HT1080 (cell line): ENCODE measurements at places on chromosomes 2 and 18.

GRCh38 chr2:158745067-158745865, 49.9 kb upstream of the DAPL1 start:
- DNase-seq, result peak; percentile 55

GRCh38 chr2:128736689-128737545, 418.2 kb upstream of the HS6ST1 start:
- peak; percentile 31 for DNase-seq

GRCh38 chr2:136384531-136385303, 266.8 kb upstream of the CXCR4 start:
- peak; percentile 33 for DNase-seq

GRCh38 chr2:213036836-213037235, 114.6 kb downstream of the IKZF2 start:
- DNase-seq, result peak; percentile 3

DNA sequence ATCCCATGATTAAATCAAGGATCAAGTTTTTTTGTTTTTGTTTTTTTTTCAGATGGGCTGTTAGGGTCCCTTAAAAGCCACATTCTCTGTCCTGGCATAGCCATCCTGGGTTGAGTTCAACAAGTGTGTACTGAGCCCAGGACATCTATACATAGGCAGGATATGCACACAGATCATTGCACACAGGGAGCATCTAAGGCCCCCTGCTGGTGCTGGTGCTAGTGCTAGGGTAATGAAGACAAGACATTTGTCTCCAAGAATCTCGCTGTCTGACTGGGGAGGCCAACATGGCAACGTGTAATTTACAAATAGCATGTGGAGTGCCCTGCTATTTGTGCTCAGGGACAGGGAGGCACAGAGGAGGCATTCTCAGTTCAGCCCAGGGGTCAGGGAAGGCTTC, 124.5 kb downstream of the VAPA start:
- no peak for DNase-seq

GRCh38 chr2:8588831-8589191, 93.0 kb upstream of the ID2 start:
- no peak for DNase-seq

DNA sequence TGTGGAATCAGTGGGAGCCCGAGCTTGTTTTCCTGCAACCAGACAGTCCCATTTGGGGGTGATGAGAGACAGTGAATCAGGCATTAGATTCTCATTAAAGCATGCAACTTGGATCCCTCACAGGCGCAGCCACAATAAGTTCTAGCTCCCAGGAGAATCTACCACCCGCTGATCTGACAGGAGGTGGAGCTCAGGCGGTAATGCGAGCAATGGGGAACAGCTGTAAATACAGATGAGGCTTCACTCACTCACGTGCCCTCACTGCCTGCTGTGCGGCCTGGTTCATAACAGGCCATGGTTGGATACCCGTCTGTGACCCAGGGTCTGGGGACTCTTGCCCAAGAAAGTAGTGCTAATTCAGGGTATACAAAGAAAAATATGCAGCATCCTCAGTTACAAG, 144.8 kb upstream of the RGPD4 start:
- DNase-seq, result no peak

DNA sequence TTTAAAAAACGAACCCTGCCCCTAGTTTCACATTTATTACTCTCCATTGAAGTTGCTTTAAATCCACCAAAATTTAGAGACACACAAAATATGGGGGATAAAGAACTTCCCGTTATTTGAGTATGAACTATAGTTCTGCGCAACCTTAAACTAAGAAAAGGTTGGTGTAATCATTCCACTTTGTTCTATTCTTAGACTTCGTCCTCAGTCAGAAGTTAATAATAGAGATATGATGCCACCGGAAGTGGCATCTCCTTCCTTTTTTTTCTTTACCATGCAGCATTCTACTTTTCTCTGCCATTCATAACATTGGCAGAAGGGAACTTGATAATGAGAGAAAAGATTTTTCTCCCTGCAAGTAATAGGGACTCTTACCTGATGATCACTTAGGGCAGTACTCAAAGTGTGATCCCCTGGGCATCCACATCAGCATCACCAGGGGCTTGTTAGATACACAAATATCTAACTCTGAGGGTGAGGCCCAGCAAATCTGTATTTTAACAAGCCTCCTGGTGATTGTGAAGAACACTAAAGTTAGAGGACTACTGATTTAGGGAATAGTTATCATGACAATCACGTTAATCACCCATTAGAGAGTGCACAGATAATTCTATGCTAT, 147.7 kb upstream of the DTNA start:
- no peak for DNase-seq

- DNase-seq, result no peak
These were observed 44.0 kb downstream of the E2F6 start for GRCh38 chr2:11421863-11422490.

- no peak for DNase-seq
These were observed 321.4 kb downstream of the CYP26B1 start for GRCh38 chr2:71826299-71826698.

- DNase-seq, result no peak
These were observed 298.0 kb downstream of the TRIB2 start for GRCh38 chr2:13014783-13015182.

DNA sequence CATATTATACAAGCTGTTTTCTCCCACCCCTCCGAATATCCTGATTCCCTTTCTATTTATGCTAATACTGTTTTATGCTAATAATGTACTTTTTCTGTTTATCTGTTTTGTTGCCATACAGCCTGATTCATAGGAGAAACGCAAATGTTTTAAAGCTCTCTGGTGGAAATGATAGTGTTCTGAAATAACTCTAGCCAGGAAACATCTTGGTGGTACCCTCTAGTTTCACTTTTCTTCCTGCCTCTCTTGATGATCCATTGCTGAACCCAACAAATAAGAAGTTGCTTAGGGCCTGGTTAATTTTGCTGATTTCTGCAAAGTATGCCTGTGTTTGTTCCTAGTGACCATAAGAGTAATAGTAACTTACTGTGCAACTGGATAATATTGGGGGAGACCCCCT, 148.4 kb upstream of the KCTD1 start:
- no peak for DNase-seq

DNA sequence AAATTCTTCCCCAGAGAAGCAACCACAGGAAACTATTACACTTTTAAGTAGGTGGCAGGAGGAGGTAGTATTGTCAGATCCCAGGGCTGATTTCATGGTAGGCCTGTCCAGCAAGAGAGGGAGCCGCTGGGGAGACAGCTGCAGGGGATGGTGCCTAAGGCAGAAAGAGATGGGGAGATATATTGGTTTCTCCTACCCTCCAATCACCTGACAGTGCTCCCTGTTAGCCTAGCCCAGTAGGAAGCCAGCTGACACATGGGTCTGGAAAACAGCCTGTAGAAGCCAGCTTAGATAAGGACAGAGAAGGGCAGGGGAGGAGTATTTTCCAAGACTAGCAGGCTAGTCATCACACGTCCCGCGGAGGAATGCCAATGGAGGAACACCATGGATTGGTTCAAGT, 8.2 kb upstream of the SPOPL start:
- DNase-seq, result no peak

DNA sequence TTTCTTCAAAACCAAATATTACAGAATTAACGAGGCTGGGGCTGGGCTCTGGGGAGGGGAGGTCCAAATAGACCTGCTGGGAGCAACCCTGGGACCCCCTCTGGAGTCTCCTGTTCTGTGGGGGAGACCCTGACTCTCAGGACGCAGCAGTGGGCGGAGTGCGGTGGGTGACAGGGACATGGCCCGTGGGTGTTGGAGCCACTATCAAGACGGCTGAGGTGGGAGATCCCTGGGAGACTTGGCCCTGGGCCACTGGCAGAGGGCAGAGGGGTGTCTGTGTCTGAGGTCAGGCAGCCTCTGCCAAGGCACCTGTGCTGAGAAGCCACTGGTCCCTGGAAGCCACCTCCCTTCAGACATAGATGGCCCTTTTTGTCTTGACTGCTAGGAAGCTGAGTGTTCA, 79.5 kb upstream of the CTDP1 start:
- DNase-seq, result no peak

DNA sequence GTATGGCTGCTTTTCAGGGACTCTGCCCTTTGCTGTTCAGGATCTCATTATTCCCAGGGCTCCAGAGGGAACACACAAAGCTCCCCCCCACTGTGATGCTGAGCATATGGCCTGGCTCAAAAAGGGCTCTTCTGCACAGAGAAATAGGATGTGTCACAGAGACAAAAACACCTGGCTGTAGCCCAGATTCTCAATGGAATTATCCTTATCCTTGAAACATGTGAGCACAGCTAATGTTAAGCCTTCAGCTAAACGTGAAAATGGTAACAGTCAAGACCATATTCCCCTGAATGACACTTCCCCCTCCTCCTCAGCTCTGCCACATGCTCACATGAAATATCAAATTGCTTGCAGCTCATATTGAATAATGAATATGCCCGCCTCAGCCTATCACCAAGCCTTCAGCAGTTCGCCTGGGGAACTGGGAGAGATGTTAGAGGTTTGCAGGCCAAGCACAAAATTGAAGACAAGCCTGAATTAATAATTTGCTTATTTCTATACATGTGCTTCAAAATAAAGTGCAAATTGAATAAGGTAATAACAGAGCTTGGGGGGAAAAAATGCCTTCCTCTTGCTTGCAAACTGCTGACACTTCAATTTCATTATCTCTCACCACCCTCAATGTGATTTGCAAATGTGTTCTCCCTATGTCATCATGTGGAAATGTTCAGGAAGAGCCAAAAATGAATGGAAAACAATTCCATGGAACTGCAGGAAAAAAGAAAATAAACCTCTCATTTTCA, 181.0 kb upstream of the HNRNPA3 start:
- DNase-seq, result no peak

- no peak for DNase-seq
These were observed 69.0 kb downstream of the ST6GAL2 start for GRCh38 chr2:106816974-106817373.

DNA sequence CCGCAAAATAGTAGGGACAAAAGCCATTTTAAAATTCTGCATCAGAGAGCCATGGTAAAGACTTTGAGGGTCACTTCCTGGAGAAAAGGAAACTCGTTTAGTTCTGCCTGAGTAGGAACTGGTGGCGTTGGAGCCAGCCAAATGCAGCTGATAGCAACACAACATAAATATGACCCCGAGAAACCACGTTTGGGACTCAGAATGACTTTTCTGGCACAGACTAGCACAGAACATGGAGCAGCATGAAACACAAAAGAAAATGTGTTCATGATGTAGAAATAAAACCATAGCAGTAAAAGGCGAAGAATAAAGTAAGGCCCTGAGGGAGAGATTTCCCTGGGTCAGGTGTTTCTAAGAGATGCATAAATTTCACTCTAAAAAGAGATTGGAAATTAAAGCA, 149.2 kb upstream of the KLHL29 start:
- no peak for DNase-seq

- no peak for DNase-seq
These were observed 34.8 kb downstream of the CDH20 start for GRCh38 chr18:61368001-61368400.

DNA sequence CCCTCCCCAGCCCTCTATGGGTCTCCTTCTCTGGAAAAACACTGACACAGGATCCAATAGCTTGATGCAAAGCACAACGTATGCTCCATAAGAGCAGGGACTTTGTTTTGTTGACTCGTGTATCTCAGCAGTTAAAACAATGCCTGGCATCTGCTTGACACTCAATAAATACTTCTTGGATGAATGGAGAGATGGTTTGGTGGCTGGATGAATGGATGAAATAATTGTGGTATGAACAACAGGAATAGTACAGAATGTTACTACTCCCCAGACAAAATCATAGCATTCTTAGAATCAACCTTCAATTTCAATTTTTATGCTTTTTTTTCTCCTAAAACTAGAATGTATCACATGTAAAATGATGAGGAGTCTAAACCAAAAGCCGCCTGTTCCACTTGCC, 57.4 kb downstream of the KCNE4 start:
- DNase-seq, result no peak

DNA sequence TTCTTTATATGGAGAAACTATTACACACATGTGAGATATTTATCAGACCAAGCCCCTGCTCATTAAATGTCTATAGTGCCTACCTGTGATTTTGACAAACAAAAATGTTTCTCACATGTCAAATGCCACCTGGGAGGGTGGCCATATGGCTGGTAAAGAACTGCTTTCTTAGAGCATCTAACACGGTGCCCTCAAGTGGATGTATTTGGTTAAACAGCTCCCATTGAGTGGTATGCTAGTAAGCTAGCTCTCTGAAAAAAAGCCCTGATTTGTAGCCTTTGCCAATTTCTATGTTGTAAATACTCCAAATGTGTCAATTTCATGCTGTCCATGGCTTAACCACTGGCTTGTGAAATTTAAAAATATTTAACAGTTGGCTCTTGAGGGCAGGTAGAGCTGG, 94.6 kb downstream of the PMAIP1 start:
- no peak for DNase-seq

DNA sequence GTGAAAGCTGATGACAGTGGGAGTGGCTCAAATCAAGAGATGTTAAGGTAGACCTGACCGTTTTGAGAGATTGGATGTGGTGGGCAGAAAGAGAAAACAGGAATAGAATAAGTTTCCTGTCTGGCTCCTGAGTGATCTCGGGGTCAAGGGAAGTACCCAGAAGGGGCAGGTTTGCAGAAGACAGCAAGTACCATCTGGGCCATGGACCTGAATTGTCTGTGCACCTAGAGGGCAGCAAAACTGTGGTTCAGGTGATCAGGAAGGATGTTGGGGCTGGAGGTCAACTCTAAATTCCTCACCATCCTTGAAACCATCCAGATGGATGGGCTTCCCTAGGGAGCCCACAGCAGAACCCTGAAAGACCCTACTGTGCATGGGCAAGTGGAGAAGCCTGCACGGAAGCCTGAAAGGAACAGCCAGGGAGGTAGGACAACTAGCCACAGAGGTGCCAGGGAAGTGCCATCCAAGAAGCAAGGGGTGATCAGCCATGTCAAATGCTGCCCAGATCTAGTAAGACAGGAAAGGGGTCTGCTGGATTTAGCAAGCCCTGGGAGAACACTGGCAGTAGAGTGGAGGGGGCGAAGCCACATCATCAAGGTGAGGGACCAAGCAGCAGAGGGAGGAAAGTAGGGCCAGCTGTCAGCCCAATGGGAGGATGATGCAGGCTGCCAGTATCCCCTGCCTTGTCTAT, 8.0 kb downstream of the TEX261 start:
- DNase-seq, result no peak

DNA sequence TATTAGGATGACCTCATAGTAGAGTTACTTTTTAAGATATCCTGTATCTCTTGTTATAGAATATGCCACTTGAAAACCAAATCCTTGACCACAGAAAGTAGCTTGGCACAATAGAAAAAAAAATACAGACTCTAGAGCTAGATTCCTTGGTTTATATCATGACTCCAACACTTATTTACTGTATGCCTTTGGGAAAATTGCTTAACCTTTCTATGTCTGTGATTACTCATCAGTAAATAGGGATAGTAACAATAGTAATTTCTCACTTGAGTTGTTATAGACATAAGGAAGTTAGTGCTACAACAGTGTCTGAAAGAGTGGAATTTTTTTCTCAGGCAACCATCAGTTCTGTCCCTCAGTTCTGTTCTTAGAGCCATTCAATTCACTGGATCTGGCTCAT, 193.8 kb downstream of the GULP1 start:
- DNase-seq, result no peak

GRCh38 chr18:13910986-13911385, 4.3 kb downstream of the MC2R start:
- no peak for DNase-seq

GRCh38 chr2:219252900-219253752, at the start of gene TUBA4B:
Gene TUBA4B, plus strand, starts transcription at chr2:219253243. Its CDS starts 165 bp downstream, at chr2:219253408.
- peak; percentile 85 for DNase-seq

GRCh38 chr2:237968048-237968862, 1.4 kb downstream of the UBE2F start:
- no peak for DNase-seq

- DNase-seq, result no peak
These were observed 20.0 kb downstream of the LRRFIP1 start for GRCh38 chr2:237647176-237648015.

GRCh38 chr2:208373460-208374089, 33.0 kb upstream of the PTH2R start:
- peak; percentile 62 for DNase-seq
